ENCODE measurements at places on chromosomes 3 and 15. TPM values are rescaled to one million over a fixed set of nuclear protein-coding genes. Genes with fewer than 3 reads are reported as not detected.

Gene SLC35G2
- total RNA-seq: 28.8 TPM

Gene IFT57
- total RNA-seq: 25.7 TPM

Gene CHRM5
- total RNA-seq: not detected

Gene CTNNB1
- 1,367 TPM for total RNA-seq

Gene IGF1R
- total RNA-seq: 93.5 TPM

Gene HCN4
- total RNA-seq: not detected

Gene CYP11A1
- total RNA-seq: not detected

Gene P2RY12
- not detected for total RNA-seq

Gene ARPC4
- total RNA-seq: 210 TPM

Gene FBXO45
- 17.2 TPM for total RNA-seq

Gene TM4SF1
- 921 TPM for total RNA-seq

Gene EPHA3
- 0.14 TPM for total RNA-seq

Gene ZIC1
- under 0.01 TPM for total RNA-seq

Gene PPIP5K1
- total RNA-seq: 8.8 TPM

Gene CALML4
- 2.0 TPM for total RNA-seq

Gene SLC2A2
- not detected for total RNA-seq

Gene SERINC4
- not detected for total RNA-seq

Gene A4GNT
- total RNA-seq: not detected

All from dermis blood vessel endothelial cell (primary cell).